Omental fat pad (tissue), 4 donors: ENCODE measurements at places on chromosomes 5 and 9. TPM values are rescaled to one million over a fixed set of nuclear protein-coding genes. Genes with fewer than 3 reads are reported as not detected.

DNA sequence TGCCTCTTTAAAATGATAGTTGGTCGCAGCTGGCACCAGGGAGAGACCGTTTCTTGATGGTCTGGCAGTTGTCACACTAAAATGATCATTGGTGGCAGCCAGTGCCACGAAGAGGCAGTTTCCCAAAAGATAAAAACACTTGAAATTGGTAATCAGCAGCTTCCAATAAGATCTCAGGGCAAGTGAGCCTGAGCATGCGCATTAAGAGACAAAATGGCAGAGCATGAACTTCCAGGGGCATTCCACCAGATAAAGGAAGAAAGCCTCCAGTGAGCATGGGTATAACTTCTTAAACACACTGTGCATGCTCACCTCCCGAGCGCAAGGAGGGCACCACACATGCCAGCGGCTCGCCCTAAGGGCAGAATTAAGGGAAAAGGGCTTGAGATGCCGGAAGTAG lies 1594.2 kb upstream of the CDH9 start:
- DNase-seq = no peak

DNA sequence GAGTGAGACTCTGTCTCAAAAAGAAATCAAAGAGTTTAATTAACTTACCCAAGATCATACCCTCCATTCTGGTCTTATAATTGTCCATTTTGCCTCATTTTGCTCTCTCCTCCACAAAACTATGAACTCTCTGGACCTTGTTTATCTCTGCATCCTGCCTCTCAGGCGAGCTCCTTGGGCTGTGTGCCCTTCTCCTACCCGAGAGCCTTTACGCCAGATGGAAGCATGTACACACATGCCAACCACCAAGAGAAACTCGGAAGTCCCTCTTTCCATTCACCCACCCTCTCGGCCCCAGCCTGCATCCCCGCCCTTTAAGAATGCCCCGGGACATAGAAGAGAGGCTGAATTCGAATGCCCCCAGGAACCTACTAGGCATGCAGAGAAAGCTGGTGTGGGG lies 25.9 kb downstream of the CPLX2 start:
- DNase-seq = no peak

DNA sequence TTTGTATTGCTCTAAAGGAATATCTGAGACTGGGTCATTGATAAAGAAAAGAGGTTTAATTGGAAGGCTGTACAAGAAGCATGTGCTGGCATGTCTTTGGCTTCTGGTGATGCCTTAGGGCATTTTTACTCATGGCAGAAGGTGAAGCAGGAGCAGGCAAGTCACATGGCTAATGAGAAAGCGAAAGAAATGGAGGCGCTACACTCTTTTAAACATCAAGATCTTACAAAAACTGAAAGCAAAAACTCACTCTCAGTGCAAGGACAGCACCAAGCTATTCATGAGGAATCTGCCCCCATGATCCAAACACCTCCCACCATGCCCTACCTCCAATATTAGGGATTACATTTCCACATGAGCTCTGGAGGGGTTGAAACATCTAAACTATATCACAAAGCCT lies 1458.8 kb upstream of the ACO1 start:
- DNase-seq = no peak

DNA sequence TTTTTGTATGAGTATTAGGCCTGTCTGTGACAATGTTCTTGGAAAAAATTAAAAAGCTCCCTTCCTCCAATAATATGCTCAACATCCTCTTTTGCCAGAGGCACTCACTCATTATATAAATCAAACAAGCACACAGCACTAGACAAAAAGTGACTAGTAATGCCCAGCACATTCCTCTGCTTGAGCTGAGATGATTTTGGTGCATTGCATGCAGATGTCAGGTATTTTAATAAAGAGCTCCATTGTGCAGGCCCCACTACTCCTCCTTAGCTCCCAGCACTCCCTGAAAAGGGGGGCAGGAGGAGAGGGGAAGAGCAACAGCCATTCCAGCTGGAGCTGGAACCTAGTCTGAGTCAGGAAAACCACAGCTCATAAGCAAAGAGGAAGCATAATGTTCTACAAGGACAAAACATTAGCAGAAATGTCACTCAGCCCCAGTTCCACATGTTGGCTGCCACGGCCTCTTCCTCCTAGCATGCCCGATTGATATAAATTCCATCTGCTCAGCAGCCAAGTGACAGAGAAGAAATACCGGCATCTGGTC lies 348.5 kb downstream of the BNC2 start:
- no peak for DNase-seq

DNA sequence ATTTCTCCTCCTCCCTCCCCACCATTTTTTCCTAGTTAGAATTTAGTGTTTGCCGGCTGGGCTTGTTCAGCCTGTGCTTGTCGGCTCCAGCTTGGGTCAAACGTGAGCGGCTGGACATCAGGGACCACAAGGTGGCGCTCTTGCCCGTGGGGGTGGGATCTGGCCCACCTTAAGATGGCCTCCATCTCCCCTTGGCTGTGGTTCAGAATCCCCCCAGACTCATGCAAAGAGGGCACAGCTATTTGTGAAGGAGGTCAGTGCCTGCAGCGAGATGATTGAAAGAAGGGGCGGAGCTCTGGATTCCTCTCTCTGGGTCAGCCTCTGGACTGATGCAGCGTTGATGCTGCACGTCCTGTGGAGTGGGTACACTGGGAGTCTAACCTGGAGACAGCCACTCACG lies 283.3 kb upstream of the TUT7 start:
- no peak for DNase-seq

GRCh38 chr5:55467862-55468551 lies 66.8 kb downstream of the PLPP1 start:
- DNase-seq = no peak

GRCh38 chr9:81851340-81851739 lies 76.9 kb upstream of the SPATA31D4 start:
- no peak for DNase-seq

GRCh38 chr5:43661102-43661501 lies 58.1 kb downstream of the NNT start:
- DNase-seq = no peak

DNA sequence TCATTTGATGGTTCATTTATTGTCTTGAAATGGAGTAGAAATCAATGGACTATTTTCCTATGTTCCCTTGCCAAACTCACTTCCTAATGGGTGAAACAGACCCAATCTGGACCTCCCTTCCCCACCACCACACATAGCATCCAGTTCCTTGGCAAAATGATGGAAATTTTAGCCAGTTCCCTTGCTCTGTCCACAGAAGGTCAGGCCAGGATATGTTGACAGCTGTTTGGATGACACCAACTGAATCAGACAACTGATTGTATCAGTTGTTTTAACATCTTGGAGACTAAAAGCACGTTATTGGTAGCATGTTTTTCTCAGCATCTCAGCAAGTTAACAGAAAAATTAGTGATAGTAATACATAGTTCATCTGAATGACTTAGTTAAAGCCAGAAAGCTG lies 534.8 kb downstream of the PSAT1 start:
- DNase-seq = no peak

DNA sequence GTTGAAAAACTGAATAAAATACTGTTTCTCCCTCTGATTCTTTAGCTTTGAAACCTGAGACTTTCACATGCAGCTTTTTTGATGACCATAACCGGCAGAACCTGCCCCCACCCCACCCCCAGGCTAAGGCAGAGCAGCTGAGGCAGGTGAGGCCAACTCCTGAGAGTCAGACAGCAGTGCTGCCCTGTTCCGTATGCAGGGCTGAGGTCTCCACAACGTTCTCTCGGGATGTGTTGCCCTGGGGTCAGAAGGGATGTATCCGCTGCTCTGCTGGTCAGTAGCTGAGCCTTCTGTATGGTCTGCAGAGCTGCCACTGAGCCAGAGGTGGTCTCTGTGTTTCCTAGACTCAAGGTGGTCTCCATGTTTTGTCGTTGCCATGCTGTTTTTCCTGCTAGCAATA lies 190.5 kb downstream of the AOPEP start:
- no peak for DNase-seq

GRCh38 chr9:123946101-123946821 lies 16.3 kb upstream of the DENND1A start:
- DNase-seq = no peak

GRCh38 chr5:135964670-135965320 lies 10.0 kb upstream of the LECT2 start:
- DNase-seq = no peak

DNA sequence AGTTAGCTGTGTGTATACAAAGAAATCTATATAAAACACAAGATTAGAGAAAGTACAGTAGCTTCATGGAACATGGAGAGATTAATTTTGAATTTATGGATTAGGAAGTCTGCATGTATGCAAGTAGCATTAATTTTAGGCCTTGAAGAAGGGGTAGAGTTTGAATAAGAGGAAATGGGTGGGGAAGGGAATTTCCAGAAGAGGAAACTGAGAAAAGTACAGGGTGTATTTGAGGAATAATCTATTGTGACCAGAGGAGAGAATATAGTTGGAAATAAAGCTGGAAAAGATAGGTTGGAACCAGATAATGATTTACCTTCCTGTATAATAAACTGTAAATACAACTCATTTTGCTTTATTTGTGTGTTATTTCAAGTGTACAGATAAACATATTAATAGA lies 53.6 kb downstream of the CWC27 start:
- DNase-seq = no peak

- no peak for DNase-seq
Measured at GRCh38 chr5:10021248-10021647, 228.4 kb downstream of the ATPSCKMT start.

GRCh38 chr5:66538531-66538930 lies 57.7 kb upstream of the MAST4 start:
- no peak for DNase-seq

GRCh38 chr9:84874596-84874995 lies 205.1 kb downstream of the NTRK2 start:
- DNase-seq = no peak

DNA sequence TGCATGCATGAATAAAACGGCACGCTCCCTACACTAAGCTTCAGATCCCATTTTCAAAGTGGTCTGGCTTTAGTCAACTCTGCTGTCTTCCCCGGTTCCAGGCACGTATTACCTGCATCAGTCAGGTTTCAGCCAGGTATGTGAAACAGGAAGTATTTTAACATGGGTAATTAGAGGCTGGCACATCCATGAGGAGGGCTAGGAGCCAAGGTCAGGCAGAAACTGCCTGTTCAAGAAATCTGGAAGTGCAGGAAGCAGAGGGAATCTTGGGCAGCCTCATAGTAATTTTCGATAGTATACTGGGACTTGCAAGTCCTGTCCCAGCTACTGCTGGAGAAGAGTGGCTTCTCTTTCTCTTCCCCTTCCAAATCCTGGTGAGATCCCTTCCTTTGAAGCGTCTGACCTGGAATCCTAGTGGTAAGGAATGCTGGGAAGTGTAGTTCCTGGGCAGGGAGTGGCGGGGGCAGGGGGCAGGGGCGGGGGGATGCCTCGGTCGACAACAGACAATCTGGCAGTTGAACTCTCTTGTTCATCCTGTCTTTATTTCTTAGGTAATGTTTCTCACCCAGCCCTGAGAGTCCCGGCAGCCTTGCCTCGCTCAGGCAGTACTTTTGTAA lies 403.1 kb downstream of the TLE4 start:
- no peak for DNase-seq

DNA sequence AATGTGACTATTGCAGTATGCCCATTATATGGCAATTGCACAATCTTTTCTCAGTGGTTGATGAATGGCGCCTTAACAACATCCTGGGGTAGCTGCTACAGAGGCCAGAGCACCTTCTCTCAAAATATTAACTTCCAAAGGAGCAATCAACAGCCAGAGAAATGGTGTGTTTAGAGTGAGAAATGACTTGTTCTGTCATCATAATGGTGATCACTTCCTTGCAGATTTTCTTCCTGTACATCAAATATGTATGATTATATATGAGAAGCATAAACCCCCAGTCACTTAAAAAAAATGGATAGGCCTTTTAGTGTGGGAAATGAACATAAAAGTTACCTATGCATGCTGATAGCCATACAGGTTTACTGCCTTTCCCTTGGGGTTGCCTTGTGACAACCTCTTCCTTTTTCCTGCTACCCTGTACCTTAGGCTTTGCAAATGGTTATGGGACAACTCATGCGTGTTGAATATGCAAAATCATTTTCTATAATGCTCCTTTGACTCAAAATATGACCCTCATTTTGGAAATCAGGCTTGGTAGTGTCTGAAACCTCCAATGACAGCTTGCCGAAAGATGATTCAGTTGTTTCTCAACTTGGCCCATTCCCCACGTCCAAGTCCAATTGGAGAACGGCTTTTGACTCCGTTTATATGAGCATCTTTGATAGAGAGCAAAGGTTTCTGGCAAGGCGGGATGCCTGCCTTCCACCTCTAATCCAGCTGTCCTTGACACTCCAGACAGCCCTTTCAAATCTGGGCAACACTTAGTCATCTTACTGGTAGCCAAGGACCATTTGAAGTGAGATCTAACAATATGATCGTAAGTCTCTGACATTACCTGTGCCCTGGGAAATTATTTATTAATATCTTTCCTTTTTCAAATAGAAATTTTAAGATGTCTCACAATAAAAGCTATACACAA lies 69.3 kb downstream of the SLC1A1 start:
- DNase-seq = no peak

- no peak for DNase-seq
Measured at GRCh38 chr5:73783828-73784227, 157.8 kb downstream of the ARHGEF28 start.

DNA sequence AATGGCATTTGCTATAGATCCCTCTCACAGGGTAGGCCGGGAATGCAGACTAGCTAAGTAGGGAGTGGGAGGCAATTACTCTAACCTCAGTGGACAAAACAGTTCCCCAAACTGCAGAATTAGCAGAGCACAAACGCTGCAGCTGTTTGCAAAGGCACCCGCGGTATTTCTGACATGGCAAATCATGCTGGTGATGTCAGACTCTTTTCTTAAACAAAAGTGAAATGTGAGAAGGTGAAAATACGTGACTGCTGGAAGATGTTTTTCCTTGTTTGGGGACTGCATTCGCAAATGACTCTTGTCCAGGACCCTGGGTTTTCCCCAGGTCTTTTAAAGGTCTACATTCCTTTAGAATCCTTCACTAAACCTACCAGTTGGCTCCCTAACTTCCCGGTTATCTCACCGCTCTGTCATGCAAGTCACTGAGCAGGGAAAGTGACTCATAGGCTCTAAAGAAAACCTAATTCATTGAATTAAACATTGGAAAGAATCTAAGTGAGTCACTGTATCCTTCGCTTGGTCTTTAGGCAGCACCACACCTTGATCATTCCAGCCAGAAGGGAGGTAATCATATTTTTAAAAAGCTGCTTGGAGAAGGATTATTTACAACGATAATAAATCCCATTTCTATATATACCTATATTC lies 91.5 kb upstream of the DNAH5 start:
- DNase-seq = no peak

Gene ALDH1A1
- 127 TPM for total RNA-seq

Gene QSOX2
- 6.2 TPM for total RNA-seq

Gene SARDH
- 6.9 TPM for total RNA-seq

Gene FBP2
- total RNA-seq = not detected

Gene HACD4
- 4.3 TPM for total RNA-seq

Gene CTXN3
- total RNA-seq = not detected

Gene C5orf52
- total RNA-seq = not detected

Gene F2R
- total RNA-seq = 11.3 TPM
